ENCODE measurements at places on chromosomes 12 and 14. TPM values are rescaled to one million over a fixed set of nuclear protein-coding genes. Genes with fewer than 3 reads are reported as not detected.

Gene COL2A1
- 2.2 TPM for total RNA-seq

Gene SLC8A3
- 0.87 TPM for total RNA-seq

Gene CEBPE
- not detected for total RNA-seq

Gene FOXG1
- not detected for total RNA-seq

Gene THAP2
- total RNA-seq = 4.3 TPM

Gene ANO4
- total RNA-seq = not detected

Gene PZP
- total RNA-seq = not detected

DNA sequence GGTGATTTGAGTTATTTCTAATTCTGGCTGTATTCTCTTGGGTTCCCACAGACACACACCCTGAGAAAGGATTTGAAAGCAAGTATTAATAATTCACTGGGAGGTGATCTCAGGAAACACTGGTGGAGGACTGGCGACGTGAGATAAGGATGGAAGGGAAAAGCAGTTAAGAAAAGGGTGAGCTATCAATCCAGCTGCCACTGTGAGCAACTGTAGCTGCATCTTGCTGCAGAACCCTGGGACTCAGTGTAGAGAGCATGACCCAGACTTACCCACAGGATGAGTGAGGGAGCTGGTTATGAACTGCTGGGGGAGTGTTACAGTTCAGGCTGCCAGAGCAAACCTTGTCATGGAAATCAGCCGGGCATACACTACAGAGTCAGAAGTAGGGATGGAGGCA is 71.9 kb downstream of the RESF1 start:
- DNase-seq = no peak

- DNase-seq = no peak
Measured at GRCh38 chr12:1369460-1369859, 224.9 kb downstream of the FBXL14 start.

- DNase-seq = no peak
Measured at GRCh38 chr12:67388331-67389138, 119.4 kb downstream of the CAND1 start.

DNA sequence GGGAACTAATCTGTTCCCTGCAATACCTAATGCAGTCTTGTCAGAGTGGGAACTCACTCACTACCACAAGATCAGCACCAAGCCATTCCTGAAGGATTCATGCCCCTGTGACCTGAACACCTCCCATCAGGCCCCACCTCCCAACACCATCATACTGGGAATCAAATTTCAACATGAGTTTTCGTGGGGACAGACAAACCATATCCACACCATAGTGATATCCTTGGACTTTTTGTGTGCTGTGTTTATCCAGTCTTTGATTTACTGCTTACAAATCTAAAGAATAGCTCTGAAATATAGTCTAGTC is 243.5 kb downstream of the FBXL14 start:
- no peak for DNase-seq

DNA sequence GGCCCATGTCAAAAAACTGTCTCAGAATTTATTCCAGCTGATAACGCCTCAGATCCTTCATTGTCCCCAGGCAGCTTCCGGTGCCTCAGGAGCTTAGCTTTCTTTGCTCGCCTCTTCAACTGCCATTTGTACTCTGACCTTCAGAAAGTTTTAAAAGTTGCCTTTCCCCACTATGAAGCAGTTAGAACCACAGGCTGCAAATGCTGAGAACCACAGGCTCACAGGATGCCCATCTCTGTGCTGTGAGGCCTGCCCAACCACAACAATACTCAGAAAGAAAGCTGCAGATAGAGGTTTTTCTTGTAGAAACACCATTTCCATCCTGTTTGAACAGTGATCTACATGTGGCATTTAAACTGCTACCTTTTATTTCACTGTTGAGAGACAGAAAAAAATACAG is 131.1 kb downstream of the PRKCH start:
- DNase-seq = no peak

DNA sequence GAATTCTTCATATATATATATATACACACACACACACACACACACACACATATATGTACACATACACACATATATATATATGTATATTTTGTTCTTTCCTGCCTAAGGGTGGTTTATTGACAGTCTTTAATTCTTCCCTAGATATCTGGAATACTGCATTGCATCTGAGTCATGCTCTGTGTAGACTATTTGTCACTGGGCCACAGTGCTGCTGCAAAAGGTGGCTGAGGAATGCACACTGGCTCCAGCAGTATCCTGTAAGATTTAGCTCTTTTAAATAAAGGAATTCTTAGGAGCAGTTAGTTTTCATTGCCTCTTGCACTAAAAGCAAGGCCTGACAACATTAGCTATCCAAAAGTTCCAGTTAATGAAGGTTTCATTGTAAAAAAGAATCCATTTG is 200.9 kb downstream of the APAF1 start:
- DNase-seq = no peak

- DNase-seq = no peak
Measured at GRCh38 chr12:69834147-69834546, 9.1 kb downstream of the MYRFL start.

DNA sequence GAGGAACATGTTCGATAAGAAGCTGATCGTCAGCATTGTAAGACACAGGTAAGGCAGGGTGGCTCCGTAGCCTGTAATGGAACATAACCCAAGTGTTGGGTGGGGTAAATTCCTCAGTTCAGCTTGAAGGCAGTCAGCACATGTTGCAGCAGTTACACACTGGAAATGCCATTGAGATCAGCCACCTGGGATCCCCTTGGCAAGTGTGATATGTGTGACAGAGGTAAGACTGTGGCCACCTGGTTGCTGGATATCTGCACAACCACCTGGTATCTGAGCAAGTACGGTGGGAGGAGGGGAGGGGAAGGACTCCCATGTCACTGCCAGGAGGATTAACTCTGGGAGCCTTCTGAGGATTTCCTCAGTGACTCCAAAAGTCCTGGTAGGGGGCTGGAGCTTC is 158.0 kb upstream of the CAND1 start:
- peak; percentile 50 for DNase-seq

DNA sequence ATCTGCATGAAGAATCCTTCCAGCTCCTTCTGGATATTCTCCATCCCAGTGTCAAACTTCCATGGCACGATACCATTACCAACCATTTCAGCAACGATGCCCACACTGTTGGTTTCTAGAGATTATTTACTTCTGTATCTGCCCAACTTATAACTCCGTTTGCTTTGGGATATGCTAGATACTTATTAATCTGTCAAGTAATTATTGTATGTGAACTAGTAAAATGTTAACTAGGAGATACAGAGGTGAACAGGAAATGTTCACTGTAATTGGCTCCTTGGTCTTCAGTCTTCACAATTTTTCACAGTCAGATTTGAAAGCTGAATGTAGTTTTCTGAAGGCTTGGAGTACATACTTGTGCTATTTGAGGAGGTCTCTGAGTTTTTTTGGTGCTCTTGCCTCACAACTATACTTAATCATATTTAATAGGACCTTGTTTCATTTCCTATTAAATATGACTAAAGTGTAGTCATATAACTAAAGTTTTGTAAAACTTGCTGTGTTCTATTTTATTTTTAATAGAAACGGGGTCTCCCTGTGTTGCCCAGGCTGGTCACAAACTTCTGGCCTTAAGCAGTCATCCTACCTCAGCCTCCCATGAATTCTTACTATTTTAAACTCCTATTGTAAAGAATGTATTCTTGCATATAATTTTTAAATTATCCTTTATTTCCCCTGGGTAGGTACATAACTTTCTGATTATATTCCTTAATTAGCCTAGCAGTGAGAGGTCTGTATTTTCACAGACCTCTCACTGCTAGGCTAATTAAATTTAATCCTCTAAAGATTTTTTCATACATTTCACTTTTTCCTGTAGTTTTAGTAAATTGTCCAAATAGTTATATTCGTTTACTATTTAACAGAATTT is 79.7 kb downstream of the FGD4 start:
- no peak for DNase-seq

DNA sequence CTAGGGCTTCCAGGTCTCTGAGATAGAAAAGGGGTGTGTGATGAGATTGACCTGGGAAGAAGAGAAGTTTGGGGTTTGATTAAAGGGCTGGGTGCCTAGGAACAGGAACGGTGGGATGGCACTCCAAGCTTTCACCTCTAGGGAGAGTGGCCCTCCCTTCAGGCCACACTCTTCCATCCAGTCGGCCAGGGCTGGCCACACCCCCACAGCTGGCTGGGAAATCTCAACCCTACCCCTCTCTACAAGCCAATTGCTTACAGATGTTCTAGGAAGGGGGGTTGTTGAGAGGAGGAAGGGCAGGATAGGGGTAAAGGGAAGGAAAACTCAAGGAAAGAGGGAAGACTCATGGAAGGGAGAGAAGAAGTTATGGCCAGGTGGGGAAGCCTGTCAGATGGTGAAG is 6.6 kb upstream of the ITGA5 start:
- peak; percentile 45 for DNase-seq

DNA sequence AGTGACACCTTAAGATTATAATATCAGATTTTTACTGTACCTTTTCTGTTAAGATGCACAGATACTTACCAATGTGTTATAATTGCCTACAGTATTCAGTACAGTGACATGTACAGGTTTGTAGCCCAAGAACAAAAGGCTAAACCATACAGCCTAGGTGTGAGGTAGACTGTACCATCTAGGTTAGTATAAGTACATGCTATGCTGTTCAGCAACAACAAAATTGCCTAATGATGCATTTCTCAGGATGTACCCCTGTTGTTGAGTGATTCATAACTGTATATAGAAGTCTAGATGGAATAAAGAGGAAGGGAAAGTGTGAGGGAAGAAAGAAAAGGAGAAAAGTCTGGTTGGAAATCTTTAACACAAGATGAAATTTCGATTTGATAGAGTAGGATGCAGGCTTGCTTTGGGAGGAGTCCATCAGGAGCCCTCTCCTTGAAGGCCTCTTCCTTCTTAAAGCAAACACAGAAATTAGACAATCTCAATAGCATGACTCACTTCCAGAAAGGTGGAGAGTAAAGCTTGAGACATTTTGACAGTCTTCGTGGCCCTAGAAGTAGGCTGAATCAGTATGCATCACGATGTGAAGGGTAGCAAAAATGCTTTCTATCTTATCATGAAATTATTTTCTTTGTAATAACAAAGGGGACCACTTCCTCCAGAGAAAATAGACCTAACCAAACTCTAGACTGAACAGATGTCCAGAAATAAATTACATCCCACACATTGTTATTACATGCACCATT is 191.5 kb downstream of the SYT1 start:
- DNase-seq = no peak

DNA sequence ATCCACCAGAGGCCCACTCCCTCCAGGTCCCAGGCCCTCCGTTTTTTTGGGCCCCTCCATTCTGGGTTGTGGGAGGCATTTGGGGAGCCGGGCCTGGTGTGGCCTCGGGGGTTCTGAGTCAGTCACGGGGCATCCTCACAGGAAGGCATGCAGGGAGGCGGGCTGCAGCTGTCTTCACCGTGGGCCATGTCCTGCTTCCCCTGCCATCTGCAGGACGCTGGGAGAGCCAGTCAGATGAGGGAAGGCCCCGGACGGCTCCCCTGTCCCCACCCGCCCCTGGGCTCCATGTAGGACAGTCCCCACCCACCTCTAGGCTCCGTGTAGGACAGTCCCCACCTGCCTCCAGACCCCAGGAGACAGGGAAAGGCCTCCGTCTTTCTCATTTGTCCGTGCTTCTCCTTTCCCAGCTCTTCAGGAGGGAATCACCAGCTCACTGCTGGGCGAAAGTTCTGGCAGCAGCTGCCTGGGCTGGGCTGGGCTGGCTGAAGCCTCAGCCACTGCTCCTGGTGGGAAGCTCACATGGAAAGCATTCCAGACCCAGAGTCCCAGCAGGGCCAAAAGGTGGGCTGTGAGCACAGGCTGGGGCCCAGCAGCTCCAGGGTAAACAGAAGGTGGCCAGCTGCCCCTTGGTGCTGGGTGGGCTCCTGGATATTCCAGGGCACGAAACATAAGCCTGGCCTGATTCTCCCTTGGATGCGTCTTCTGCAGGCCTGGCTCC is 217.8 kb downstream of the KIF26A start:
- no peak for DNase-seq

DNA sequence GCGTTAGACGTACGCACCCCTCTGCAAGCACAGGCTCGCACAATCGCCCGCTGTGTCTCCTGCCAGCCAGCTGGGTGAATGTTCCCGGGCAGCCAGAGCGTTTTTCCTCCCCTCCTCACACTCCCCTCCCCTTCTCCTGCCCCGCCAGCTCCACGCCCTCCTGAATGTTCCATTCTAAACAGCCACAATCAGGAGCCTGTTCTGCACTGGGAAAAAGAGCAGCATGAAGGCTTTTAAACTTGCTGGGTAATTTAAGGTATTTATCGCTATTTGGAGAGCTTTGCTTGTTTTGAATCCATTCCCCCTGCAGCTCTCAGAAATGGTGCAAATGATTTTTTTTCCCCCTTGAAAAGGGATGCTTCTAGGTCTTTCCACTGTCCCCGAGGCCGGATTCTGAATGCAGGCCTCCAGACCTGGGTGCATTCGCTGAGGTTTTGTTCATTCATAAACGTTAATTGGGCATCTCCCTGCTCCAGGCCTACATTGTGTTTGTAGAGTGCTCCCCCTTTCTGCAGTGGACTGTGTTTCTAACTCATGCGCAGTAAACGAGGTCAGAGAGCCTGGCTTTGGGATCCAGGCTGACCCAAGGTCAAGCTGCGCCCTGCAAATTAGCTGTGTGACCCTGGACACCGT is 212.5 kb downstream of the CHST11 start:
- peak; percentile 80 for DNase-seq

GRCh38 chr12:128810182-128811127 is 13.3 kb downstream of the SLC15A4 start:
- DNase-seq = no peak

DNA sequence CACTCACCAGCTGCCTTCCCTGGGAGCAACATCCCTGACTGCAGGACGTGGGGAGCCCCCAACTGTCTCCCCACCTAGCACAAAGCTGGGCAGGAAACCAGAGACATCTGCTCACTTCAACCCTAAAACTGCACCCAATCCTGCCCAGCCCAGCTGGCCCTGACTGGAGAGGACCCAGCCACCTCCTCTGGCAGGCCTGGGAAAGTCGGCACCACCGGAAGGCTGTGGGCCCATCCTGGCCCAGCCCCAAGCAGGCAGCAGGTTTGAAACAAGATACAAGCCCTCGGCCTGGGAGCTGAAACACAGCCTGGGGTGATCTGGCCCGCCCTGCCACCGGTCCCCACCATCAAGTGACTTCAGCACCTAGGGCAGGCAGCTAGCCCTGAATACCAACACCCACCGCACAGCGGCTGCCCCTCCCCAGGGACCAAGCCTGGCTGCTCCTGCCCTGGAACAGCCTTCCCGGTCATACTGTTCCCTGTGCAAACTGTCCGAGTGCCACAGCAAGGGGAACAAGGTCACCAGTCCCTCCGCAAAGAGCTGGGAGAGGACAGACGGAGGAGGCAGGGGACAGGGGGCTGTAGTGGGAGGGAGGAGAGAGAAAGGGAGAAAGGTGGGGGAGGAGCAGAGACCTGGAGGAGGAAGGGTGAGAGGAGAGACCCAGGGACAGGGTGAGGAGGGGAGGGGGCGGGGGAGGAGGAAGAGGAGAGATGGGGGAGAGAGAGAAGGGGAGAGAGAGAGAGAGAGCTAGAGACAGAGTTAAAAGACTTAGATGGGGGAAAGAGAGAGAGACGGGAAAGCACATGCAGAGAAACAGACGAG is 115.7 kb downstream of the RFLNA start:
- DNase-seq = no peak

- DNase-seq = no peak
Measured at GRCh38 chr14:61409782-61410181, 88.4 kb downstream of the PRKCH start.

GRCh38 chr12:278046-278445 is 15.4 kb upstream of the SLC6A13 start:
- no peak for DNase-seq

GRCh38 chr14:56044196-56044595 is 74.0 kb upstream of the PELI2 start:
- no peak for DNase-seq

Measured in stomach (tissue), 19 donors.